Fibroblast of skin of left quadriceps (primary cell): ENCODE measurements at places on chromosomes 4 and X.

GRCh38 chr4:38094419-38094818 is 134.2 kb downstream of the PTTG2 start:
- DNase-seq: no peak

- DNase-seq: no peak
Observed at GRCh38 chrX:110964786-110965185, 131.2 kb upstream of the PAK3 start.

DNA sequence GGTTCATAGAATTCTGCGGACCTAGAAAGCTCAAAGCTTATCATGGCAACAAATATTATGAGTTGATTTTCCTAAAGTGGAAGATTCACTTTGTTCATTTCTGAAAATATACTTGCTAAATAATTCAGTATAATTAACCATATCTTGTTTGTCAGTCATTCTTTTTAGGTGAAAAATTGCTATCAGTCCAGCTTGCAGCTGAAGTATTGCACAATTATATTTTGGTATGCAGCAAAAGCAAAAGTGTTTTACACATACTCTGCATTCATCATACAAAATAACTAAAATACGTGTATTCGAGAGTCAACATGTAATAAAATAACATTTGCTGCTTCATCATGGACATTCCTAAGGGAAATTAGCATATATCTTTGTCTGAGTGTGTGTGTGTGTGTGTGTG is 24.8 kb downstream of the DKK2 start:
- DNase-seq: no peak

DNA sequence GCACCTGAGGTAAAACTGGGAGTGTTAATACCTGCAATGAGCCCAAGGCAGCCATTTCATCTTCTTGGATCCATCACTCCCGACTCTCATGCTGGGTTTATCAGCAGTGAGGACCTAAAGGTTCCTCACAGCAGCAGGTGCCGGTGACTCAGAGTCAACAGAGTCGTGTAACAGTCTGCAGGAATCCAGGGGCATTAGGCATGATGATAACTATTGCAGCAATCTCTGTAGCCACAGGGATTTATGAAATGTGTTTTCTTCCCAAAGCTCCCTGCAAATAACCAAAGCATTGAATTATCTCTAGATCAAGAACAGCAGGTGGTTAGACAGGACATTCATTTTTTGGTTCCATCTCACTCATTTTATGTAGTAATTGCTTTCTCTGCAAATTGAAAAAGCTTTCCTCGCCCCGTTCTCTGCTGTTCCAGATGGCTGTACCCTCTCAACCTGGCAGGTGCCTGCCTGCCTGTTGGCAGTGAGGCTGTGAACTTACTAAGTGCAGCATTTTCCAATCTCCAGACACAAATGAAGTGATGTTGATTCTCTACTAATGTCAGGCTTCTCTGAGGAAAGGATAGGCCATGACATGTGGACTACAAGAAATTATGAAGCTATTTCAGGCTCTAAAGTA is 48.1 kb upstream of the TSPAN7 start:
- DNase-seq: no peak

DNA sequence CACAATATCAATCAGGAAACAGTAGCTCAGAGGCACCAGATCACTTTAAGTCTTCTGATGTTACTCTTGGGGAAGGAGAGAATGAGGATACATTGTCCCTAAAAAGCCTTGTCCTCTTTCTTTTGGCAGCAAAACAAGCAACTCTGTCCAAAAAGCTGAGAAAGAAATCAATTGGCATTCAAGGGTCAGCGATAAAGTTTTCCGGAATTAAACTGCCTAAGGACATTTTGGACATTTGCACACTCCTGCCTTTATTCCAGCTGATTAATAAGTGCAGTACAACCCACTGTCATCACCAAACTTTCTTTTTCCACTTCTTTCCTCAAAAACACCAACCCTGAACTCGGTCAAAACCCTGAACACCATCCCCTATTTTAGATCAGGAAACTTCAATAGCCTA is 85.8 kb upstream of the FAM9A start:
- no peak for DNase-seq

- DNase-seq: no peak
Observed at GRCh38 chr4:154425514-154425913, 66.1 kb downstream of the DCHS2 start.

- DNase-seq: peak; percentile 54
Observed at GRCh38 chrX:151984328-151984727, 9.9 kb upstream of the GABRE start.

GRCh38 chr4:14218641-14219040 is 591.1 kb upstream of the BOD1L1 start:
- DNase-seq: no peak

- DNase-seq: peak; percentile 98
Observed at GRCh38 chr4:137664046-137664387, 131.7 kb upstream of the PCDH18 start.

- no peak for DNase-seq
Observed at GRCh38 chr4:76703123-76703490, 194.8 kb downstream of the SOWAHB start.

DNA sequence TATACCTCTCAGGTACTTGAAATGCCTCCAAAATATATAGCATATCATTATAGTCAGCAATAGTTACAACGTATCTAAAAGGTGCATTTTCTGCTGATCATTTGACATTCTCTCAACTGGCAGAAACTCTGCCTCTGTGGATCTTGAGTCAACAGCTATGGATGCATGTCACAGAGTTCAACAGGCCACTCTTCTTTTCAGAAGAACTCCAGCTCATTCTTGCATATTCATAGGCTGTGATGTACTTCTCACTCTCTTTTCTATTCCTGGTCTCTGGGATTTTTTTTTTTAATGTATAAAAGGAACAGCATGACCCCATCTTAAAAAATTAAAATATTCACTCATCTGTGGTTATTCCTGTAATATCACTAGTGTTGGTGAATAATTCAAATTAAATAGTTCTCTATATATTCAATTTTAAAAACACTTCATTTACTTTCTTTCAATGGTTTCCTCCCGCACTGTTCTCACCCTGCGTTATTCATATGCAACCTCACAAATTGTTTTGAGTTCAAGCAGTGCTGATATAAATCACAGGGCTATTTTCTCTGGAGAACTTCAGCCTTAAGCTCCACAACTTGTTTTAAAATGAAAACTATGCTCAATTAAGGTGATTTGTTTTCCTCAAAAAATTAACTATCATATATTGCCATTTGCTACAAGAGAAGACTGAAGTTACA is 1111.2 kb upstream of the ADGRL3 start:
- no peak for DNase-seq
